Nephron progenitor cell (in vitro differentiated cells): ENCODE measurements at places on chromosomes 13 and 19.

GRCh38 chr19:15072930-15073647 lies 8.9 kb upstream of the OR1I1 start:
- no peak for DNase-seq

DNA sequence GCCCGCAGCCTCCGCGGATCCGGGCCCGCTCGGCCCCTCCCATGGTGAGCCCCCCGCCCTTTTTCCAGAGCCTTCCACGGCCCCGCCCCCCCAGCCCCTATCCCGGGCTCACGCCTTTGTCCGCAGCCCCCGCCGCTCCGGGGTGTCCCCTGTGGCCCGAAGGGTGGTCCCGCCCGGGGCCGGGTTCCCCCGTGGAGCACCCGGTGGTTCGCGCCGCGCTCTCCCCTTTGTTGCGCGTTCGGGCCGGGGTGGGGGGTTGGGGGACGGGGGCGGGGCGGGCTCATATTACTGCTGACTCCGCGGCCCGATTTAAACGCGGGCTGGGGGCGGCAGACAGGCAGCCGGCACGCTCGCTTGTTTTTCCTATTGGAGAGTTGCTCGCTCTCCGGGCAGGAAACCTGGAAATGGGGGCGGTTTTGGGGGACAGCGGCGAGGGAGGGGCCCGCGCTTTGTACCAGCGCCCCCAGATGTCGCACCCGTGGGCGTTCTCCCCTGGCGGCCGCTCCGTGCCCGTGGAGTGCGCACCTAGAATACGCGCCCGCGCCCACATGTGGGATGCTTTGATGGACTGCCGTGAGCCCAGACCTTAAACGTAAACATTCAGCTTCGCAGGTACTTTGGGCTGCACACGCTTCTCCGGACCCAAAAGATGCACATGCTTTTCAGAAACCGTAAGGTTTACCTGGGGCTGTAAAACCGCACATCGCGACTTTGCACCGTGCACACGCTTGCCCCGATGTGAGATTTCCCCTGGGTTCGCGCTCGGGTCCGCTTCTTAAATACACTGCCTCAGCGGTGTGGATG lies 699 bp downstream of the PTOV1 start:
- DNase-seq: peak; percentile 72

DNA sequence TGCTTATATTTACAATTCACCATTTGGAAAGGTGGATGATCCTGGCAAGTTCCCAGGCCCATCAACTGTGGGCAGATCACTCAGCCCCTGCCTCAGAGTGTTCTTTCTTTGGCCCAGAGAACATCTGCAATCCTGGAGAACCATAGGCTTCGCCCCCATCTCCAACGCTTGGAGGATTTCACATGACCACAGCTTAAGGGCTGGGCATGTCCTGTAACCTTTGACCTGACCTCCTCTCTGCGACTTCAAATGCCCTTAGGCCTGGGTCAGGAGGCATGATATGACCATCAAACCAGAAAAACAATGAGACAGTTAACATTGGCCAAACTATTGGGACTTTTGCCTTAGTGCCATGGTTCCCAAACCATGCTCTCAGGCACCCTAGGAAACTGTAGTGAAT lies 7.2 kb upstream of the MBNL2 start:
- DNase-seq: no peak

DNA sequence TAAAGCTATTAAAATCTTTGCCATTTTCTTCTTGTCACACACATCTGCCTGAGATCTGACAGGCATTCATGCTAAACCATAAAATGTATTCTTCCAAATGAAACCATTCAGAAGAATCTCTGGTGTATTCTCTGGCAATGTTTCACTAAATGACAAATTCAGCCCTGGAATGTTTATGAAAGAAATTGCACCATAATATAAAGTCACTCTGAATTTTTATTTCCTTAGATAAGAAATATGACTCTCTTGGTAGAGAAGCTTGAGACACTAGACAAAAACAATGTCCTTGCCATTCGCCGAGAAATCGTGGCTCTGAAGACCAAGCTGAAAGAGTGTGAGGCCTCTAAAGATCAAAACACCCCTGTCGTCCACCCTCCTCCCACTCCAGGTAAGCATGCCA lies 14.3 kb downstream of the OLFM4 start:
- no peak for DNase-seq

DNA sequence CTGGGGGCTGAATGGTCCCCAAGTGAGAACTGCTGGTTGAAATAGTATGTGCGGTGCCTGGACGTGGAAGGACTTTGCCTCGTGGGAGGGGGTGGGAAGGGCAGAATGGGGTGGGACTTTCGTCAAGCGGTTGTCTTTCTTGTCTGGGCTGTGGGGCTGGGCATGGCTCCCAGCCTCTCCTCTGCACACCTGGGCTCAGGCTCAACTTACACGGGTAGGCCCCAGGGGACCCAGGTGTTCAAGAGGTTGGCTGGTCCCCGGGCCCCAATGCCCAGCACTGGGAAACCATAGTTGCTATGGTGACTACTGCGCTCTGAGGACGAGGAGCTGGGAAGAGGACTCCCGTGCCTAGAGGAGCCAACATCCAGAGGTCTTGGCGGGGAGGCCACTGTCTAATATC lies 7.3 kb downstream of the NWD1 start:
- no peak for DNase-seq

- no peak for DNase-seq
These were observed 10.3 kb upstream of the IL4I1 start for GRCh38 chr19:49906879-49907564.

GRCh38 chr19:18021121-18021755 lies 13.3 kb downstream of the ARRDC2 start:
- no peak for DNase-seq

DNA sequence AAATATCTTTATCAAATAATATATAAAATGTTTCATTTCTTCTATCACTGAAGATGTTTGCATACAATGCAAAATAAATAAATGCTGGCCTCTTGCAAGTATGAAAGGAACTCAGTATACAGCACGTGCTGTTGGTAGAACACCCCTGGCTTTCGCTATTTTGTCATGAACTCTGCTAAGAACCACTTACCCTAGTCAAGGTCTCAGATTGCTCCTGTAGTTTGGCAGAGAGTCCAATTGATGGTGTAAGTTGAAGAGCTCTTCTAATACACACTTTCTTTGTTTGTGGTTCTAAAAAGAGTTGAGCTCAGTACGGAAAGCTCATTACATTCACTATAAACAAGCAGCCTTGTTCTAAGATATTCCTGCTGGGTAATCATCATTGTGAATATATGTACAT lies 1258.9 kb downstream of the EFNB2 start:
- no peak for DNase-seq

DNA sequence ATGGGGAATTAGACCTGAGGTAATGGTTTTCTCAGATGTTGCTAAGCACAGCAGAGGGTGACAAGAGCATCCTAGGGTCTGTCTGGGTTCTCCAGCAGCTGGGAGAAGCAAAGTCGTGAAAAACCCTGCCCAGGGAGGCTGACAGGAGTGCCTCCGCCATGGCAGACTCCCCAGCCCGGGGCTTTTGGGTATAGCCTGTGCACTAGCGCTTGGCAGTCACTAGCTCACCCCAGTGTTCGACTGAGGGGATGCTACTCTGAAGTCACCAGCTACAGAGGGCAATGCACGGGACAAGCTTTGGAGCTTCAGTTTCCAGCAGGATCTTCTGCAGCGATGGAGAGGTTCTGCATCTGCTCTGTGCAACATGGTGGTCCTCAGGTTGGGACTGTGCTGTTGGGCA lies 87.5 kb downstream of the ING1 start:
- no peak for DNase-seq

DNA sequence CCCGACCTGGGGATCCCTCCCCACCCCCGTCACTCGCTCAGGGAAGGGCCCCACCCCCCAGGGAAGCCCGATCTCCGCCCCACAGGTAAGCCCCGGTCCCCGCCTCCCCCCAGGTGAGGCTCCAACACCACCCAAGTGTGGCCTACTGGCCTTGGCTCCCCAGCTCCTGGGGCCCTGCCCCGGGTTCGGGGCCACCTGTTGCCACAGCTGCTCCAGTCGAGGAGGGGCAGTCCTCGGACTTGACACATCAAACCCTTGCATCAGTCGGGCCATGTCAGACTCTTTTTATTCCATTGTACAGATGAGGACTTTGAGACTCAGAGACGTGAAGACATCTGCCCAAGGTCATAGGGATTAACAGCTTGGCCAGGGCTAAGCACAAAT lies 512 bp downstream of the CC2D1A start:
- no peak for DNase-seq

DNA sequence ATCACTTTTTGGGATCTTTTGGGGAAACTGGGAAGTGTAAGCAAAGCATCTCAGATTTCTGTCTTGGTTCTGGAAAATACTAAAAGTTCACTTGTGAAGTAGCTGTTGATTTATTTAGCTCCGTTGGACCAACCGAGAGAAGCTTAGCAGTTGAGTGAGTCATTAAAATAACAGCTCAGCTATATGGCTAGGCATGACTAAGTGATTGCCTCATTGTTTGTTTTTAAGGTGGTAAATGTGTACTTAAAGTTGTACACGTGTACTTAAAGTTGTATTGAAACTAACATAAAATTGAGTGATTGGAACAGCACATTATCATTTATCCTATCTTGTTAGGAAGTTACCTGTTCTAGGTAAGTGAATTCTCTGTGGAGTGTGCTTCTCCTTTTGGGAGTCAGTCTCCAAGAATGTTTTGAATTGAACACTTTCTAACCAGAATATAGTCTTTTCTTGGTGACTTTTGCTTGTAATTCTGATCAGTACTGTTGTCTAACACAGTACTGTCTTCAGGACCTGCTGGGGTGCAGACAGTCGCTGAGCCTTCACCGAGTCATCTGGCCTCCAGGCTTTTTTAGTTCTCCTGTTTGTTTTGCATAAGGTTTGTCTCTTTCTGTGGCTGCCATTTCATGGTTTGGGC lies 2.9 kb upstream of the DCUN1D2 start:
- no peak for DNase-seq

- peak; percentile 90 for DNase-seq
These were observed 8.6 kb downstream of the ISOC2 start for GRCh38 chr19:55452749-55453346.

- peak; percentile 44 for DNase-seq
These were observed 113.9 kb downstream of the KCNRG start for GRCh38 chr13:50129081-50129705.

DNA sequence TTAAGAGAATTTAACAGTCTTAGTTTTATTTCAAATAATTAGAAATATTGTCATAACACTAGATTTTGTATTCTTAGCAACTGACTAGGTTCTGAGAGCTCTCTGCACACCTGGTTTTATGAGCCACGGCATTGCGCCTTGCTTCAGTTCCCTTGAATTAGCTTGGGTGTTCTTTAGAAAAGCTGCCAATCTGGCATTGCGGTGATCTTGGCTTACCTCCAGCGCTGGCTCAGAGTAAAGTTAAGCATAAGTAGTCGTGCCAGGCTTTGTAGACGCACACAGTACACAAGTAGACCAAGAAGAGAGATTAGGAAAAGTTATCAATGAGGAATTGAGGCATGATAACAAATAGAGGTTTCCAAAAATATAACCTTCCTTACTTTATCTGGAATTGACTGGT lies 45.7 kb downstream of the TPP2 start:
- no peak for DNase-seq

GRCh38 chr13:79376843-79377242 lies 29.2 kb downstream of the RBM26 start:
- no peak for DNase-seq
